ENCODE measurements at places on chromosomes 5 and 9.

- peak; percentile 27 for DNase-seq
Observed at GRCh38 chr9:109411798-109412352, 86.2 kb downstream of the PTPN3 start.

DNA sequence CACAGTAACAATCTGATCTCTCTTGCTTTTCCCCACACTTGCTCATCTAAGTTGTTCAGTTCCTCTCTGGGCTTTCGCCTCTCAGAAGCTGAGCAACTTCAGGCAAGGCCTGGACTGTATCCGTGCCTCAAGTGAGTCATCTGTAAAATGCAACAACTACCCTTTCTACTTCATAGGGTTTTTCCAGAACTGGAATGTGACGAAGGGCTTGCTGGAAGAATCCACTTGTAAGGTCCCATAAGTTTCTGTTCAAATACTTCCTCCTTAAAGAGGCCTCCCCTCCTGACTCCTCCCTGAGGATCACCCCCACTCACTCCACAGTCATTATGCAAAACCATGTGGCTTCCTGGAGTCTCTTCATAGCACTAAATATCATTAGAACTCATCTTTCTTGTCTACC lies 17.5 kb upstream of the INSYN2B start:
- no peak for DNase-seq

- DNase-seq = no peak
Observed at GRCh38 chr9:27117489-27118135, 8.6 kb downstream of the TEK start.

GRCh38 chr9:118189615-118190014 lies 485.4 kb downstream of the TLR4 start:
- DNase-seq = no peak

GRCh38 chr9:117302487-117302886 lies 112.4 kb downstream of the ASTN2 start:
- DNase-seq = no peak

DNA sequence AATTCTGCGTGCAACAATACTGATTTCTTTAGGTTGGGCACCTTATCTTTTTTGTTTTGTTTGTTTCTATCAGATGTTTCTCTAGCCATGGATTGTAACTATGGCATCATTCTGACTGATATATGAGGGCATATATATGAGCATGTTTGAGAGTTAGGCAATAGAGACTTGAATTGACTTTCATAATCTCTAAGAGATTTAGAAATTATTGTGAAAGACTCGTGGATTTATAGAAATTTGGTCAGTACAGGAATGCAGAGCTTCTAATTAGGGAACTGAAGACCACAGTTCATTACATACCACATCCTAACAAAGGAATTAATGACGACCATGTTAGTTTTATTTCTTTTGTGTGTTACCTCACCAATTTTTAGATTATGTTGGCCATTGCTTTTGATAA lies 546.0 kb upstream of the GRAMD2B start:
- DNase-seq = no peak

DNA sequence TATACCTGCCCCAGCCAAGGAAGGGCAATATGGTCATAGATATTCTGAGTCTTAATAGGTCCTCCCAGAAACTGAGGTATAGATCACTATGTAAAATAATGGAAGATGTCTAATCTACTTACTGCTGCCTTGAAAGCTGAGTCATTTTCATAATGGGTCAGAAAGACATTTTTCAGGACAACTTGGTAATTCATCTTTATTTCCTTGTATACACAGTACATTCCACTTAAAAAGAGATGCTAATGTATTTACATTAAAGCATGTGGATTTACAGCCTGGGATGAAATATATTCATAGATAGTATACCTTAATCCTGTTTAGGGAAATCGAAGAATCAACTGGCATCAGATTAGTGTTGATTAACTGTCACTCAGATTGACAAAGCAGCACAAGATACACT lies 219.1 kb upstream of the PPP1R2B start:
- no peak for DNase-seq

DNA sequence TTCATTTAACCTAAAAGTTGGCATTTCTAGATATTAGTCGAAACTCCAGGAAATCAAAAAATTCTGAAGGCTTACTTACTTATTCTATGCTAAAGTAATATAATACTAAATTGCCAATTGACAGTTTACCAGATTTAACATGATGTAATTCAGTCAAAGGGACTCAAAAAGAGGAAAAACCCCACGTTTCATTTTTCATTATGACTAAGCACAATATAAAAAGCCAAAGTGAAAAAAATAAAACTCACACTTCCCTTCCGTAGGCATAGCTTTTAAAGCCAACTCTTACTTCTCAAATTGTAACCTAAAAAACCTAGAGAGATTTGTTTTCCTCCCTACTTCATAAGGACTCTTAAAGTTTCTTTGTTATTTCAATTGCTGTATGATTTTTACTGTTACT lies 146.6 kb downstream of the RAPGEF6 start:
- DNase-seq = no peak

DNA sequence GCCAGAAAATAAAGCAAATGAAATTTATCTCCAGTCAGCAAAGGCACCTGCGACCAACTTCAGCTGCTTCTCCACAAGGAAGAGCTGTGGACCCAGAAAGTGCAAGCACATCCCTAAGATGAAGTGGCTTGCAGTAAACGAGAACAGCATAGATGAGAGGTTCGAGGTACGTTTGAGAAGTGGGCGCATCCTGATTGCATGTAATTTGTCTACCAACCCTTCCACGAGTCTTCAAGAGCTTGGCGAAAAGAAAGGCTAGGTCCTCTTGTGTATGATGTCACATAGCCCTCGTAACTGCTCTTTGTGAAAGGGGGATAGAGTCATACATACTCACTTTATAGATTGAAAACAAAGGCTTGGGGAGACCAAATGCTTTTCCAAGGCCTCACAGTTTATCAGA lies 6.0 kb upstream of the LCP2 start:
- DNase-seq = no peak

DNA sequence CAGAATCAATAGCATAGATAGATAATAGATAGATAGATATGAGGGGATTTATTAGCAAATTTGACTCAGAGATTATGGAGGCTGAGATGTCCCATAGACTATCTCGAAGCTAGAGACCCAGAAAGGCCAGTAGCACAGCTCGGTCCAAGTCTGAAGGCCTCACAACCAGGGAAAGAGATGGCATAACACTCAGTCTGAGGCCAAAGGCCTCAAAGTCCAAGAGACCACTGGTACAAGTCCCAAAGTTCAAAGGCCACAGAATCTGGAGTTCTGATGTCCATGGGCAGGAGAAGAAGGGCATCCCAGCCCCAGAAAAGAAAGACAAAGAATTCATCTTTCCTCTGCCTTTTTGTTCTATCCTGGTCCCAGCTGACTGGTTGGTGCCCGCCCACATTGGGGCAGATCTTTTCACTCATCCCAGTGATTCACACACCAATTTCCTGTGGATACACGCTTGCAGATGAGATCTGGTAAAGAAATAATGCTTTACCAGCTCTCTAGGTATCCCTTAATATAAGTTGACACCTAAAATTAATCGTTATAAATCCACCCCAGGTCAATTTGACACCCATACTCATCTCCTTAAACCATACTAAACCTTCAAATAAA lies 127.8 kb upstream of the FBN2 start:
- no peak for DNase-seq

DNA sequence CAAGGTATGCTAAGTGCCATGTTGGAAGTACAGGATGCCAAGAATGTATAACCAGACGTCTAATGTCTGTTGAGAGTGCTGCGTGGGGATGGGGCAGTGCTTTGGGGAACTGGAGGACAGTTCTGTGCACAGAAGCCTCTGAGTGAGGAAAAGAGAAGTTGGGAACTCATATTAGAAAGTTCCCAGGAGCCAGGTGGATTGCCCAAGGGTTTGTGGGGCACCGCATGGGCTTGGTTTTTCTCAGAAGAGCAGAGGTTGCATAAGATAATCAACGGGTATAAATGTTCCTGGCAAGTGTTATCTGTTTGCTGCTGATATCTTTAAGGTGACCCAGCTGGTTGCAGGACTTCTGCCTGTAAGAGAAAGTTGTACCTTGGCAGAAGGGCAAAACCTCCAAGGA lies 13.1 kb downstream of the HRH2 start:
- DNase-seq = no peak

DNA sequence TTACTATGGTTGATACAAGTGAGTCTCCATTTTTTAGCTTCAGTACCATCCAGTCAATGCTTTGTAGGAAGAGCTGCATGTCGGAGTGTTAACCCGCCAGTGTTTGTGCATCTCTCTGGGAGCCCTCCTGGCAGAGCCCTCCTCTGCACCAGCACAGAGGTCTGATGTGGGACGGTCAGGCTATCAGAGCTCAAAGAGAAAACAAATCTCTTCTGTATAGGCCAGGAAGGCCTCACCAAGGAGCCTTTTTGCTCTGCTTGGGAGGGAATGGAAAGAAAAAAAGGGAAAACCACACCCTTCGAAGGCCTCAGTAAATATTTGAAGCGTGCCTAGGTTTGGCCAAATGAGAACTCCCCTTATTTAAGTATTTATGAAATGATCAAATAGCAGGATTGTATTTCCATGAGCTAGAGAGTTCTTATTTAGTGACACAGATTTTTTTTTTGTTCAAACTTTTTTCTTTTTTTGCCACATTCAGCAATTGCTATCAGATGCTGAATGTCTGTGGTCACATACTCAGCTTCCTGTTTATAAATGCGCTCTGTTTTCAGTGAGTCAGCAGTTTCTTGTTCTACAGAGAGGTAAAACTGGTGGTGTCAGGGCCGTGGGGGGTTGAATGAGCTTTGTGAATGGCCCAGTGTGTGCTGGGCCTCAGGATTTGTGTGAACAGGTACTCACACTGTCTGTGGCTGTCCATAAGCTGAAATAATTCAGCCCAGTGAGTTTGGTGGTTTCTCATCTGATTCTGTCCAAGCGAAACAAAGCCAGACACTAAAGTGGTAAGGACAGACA lies 226.6 kb downstream of the SNX18 start:
- peak; percentile 71 for DNase-seq

DNA sequence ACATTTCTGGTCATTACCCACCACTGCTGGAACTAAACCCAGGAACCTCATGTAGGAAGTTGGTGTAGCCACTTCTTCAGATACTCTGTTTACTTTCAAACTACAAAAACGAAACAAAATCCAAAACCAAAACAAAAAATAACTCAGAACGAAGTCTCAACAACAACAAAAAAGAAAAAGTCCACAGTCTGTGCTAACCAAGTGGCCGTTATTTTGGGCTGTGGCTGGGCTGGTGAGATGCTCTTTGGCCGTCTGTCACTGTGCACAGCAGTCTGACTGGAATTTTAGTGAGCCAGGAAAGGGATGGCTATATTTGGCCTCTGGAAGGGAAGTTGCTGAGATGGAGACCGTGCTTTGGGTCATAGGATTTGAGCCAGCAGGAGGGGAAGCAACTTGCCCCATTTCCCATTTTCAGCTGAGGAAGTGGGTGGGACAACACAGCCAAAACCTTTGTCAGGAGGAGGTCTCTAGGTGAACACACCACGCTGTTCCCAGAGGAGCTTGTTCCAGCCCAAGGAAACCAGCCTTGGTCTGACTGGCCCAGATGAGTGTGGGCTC lies 334.1 kb downstream of the ZSWIM6 start:
- no peak for DNase-seq

- no peak for DNase-seq
Observed at GRCh38 chr5:15783734-15784133, 283.8 kb downstream of the FBXL7 start.

GRCh38 chr5:139243425-139243970 lies 45.3 kb upstream of the SIL1 start:
- DNase-seq = no peak

GRCh38 chr9:116913536-116913935 lies 226.4 kb downstream of the TRIM32 start:
- DNase-seq = no peak

GRCh38 chr5:122404653-122405362 lies 92.8 kb downstream of the SNCAIP start:
- no peak for DNase-seq

- no peak for DNase-seq
Observed at GRCh38 chr9:38432922-38433510, 8.8 kb upstream of the IGFBPL1 start.

DNA sequence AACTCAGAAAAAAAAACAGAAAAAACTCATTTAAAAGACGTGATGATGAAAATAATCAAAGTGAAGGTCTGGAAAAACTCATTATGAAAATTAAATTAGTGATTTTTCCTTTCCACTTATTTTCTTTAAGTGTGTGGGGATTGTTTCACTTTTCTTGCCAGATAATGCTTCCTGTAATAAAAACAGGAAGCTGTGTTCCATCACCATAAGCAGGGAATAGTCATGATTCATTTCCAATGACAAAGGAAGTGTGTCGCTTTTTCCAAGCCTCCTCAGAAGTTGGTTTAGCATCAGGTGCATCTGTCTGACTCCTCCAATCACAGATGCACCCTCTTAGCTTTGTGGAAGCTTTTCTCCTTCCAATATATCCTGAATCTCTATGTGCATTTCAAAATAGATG lies 2068.7 kb downstream of the MAT2B start:
- DNase-seq = no peak

DNA sequence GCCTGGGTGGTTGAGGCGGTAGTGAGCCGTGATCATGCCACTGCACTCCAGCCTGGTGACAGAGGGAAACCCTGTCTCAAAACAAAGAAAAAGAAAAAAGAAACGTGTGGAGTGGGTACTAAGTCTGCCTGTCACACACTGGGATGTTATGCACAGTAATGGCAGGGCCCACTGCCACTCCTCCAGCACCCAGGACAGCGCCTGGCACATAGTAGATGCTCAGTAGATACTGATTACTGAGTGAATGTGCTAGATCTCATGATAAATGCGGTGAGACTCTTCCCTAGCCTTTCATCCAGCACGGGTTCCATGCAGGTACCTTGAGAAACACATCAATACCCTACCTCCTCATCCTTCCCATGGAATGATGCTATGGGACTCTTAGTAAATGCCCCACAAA lies 87.4 kb upstream of the HSPA9 start:
- DNase-seq = no peak

- DNase-seq = no peak
Observed at GRCh38 chr9:18423791-18424531, 50.0 kb upstream of the ADAMTSL1 start.

GRCh38 chr5:2757563-2758351 lies 6.3 kb upstream of the IRX2 start:
- DNase-seq = no peak

- DNase-seq = no peak
Observed at GRCh38 chr5:53942724-53943123, 367.6 kb downstream of the ARL15 start.

- peak; percentile 34 for DNase-seq
Observed at GRCh38 chr5:55480781-55481180, 54.0 kb downstream of the PLPP1 start.

DNA sequence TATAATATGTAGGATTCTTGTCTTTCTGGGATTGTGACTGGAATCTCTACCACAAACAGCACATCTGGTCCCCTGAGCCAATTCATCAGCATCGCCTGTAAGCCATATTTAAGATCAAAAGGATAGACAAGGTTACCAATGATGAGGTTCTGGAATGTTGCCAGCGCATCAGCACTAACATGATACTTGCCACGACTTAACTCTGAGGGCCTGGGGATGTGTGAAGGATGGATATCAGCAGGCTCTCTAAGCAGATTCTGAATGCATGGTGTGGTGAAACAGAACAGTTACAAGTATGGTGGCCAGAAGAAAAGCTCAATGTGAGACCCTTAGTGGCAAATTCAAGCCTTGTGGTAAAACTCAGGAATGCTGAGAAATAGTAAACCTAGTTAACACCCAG lies 143.0 kb downstream of the XRCC4 start:
- no peak for DNase-seq
